ENCODE measurements at places on chromosomes 13 and 19.

DNA sequence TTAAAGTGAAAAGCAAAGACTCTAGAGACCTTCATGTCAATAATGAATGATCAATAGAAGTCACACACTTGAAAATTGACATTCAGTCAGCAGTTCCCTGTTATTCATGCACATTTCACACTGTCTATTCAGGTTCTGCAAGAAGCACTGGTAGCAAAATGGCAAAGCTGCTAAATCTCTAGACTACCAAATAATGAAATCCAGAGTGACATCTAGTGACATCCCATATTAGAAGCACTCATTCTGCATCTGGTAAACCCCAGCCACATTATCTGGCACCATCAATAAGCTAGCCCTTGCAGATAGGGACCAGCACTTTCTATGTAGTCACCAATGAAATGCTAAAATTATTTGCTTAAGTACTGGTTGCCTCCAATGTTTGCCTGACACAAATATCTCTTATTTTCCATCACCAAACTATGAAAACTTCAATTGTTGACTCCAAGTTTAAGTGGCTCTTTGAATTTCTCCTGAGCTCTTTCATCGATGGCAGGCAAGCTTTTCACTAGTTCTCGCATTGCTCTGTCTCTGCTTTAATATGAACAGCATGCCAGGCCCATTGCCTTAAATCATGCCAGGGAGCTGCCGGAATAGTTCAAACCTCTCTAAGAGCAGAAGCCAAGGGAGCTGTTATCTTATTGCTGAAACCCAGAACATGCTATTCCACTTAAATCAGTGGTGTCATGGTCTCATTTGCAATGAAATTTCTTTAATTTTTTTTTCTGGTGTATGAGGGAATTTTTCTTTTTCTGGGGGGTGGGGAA, 409.9 kb downstream of the MZT1 start:
- no peak for DNase-seq

GRCh38 chr19:38234615-38235014, 10.6 kb upstream of the DPF1 start:
- no peak for DNase-seq

- DNase-seq, result no peak
Observed at GRCh38 chr13:110676595-110677587, 29.0 kb downstream of the CARS2 start.

GRCh38 chr19:34317311-34317927, 47.6 kb upstream of the GPI start:
- DNase-seq, result no peak

- no peak for DNase-seq
Observed at GRCh38 chr19:58434217-58434616, 5.7 kb downstream of the ZNF132 start.

- DNase-seq, result no peak
Observed at GRCh38 chr13:46606970-46607369, 54.0 kb downstream of the LRCH1 start.

GRCh38 chr13:67855741-67856238, 625.7 kb upstream of the PCDH9 start:
- no peak for DNase-seq

- no peak for DNase-seq
Observed at GRCh38 chr19:3151563-3152418, 16.0 kb downstream of the GNA15 start.

- no peak for DNase-seq
Observed at GRCh38 chr19:3404324-3405260, 38.2 kb downstream of the NFIC start.

DNA sequence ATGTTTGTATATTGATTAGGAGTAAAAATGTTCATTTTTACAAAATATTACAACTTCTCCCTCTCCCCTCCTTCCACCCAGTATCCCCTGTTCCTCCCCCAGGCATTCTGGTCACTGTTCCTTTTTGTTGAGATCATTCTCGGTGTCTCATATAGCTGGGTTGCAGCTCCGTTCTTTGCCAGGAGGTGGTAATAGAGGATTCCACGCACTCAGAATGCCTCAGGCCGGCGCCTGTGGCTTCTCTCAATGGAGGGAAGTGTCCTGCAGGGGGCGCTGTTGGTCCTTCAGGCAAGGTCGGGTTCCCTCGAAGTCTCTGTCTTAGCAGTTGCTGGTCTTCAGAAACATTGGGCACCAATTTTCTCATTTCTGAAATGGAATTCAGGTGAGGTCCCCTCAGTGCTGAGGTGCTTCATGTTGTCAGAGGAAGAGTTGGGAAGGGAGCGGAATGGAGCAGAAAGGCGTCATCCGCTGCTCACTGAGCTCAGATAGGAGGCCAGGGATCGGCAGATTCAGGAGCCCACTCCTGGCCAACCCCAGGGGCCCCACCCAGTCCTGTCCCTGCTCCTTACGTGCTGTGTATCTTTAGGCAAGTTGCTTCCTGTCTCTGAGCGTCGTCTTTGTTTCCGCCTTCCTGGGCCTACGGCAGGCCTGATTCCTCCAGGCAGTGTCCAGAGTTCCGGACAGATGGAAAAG, 10.3 kb upstream of the GARIN5A start:
- DNase-seq, result peak; percentile 43

DNA sequence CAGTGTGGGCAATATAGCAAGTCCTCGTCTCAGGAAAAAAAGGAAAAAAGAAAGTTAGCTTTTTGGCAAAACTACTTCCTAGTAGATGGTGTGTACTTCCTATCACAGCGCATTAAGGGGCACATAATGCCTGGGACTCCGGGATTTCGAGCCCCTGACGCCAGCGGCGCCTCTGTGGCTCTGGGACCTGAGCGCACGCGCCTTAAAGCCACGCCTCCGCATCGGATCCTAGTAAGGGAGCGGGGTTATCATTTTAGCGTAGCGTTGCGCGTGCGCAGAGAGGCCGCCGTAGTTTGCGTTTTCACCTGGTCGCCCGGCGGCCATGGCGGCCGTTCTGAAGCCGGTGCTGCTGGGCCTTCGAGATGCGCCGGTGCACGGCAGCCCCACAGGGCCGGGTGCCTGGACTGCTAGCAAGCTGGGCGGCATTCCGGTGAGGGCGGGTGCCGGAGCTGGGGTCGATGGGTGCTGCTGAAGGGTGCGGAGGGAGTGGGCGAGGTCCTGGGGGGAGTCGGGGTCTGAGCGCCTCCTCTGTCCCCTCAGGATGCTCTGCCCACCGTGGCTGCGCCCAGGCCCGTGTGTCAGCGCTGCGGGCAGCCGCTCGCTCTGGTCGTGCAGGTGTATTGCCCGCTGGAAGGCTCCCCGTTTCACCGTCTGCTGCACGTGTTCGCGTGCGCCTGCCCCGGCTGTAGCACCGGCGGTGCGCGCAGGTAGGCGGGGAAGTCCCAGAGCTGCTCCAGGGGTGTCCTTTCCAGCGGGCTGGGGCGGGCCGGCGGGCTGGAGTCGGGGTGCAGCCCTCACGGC, at the start of gene PDCD2L:
PDCD2L (plus strand) TSS at position 291 of the 801 bp plus-strand sequence; CDS start at position 323, 32 bp downstream.
- peak; percentile 94 for DNase-seq

GRCh38 chr13:19742643-19743042, 40.1 kb downstream of the PSPC1 start:
- DNase-seq, result no peak

GRCh38 chr19:46124638-46125115, at the start of gene IGFL3:
TSS of gene IGFL3 (minus strand) at chr19:46124688. CDS start at chr19:46124649, 39 bp downstream.
- DNase-seq, result no peak

DNA sequence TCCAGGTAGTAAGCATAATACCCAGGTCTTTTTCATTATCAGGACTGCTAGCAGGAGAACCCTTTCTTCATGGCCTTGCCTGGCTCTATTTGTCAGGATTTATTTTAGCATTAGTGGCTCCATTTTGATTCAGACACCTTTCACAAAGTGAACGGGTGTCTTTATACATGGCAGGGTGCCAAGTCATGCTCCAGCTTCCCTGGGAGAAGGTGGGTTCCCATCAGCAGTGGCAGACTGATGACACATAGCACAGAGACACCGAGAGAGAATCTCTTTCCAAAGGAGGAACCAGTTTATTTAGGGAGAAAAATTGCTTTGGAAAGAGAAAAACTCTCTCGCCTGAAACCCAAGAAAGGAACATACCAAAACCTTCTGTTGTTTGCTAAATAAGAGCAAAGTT, 135.3 kb upstream of the TMTC4 start:
- no peak for DNase-seq

DNA sequence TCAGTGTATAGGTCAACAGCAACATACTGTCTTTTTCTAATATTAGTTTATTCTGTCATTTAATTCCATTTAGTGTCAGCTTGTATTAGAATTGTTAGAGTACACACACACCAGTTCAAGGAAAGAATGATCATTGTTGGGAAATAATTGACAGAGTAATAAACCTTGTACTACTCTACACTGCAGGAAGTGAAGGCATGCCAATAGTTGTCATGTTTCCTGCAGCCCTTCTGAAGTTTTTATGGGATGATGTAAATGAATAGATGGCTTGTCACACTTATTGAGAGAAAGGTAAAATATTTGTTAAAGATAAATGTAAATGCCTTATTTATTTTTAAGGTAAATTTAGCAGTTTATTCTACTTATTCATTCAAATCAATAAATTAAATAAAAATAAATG, 306.9 kb upstream of the KLHL1 start:
- no peak for DNase-seq

DNA sequence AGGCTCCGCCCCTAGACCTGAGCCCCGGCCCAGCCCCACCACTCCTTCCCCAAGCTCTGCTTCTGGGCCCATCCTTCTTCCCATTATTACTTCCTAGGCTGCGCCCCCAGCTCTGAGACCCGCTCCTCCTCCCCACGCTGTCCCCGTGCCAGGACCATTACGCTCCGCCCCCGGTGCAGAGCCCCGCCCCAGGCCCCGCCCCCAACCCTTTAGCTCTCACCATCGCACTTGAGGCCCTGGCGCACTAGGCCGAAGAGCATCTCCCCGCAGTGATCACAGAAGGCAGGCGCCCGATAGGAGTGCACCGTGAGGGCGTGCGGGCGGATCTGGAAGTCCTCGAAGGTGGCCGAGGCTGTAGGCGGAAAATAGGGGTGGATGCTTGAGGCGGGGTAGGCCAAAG, 6.2 kb downstream of the PRKD2 start:
- DNase-seq, result no peak

DNA sequence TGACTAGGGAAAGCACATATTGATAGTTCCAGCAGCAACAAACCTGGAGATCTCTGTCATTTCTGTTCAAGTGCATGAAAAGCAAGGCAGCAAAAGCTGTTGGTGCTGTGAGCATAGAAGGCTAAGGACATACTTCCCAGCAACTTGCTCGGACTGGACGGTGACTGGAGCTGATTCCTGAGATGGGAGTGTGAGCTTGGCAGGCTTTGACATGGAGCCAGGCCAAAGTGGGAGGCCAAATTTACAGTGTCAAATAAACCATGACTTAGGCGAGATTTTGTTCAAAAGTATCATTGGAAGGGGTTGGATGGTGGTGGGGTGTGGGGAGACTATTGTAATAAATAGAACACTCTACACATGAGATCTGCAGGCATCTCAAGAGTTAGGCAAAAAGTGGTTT, 5.9 kb upstream of the ARGLU1 start:
- DNase-seq, result no peak

GRCh38 chr19:39759457-39760184, 19.0 kb upstream of the LEUTX start:
- DNase-seq, result no peak

- no peak for DNase-seq
Observed at GRCh38 chr13:45231722-45232121, 30.9 kb upstream of the KCTD4 start.
